ENCODE measurements at places on chromosomes 6 and 20. TPM values are rescaled to one million over a fixed set of nuclear protein-coding genes. Genes with fewer than 3 reads are reported as not detected.

L3MBTL1 gene
- polyA plus RNA-seq: 4.8 TPM

SLC2A10 gene
- polyA plus RNA-seq: 3.7 TPM

FAM50B gene
- polyA plus RNA-seq: 24.8 TPM

HLA-F gene
- 52.1 TPM for polyA plus RNA-seq

NOX3 gene
- not detected for polyA plus RNA-seq

PSORS1C1 gene
- 2.1 TPM for polyA plus RNA-seq

OLIG3 gene
- polyA plus RNA-seq: not detected

ENPP4 gene
- 11.5 TPM for polyA plus RNA-seq

TNFRSF6B gene
- polyA plus RNA-seq: 2.4 TPM

DNA sequence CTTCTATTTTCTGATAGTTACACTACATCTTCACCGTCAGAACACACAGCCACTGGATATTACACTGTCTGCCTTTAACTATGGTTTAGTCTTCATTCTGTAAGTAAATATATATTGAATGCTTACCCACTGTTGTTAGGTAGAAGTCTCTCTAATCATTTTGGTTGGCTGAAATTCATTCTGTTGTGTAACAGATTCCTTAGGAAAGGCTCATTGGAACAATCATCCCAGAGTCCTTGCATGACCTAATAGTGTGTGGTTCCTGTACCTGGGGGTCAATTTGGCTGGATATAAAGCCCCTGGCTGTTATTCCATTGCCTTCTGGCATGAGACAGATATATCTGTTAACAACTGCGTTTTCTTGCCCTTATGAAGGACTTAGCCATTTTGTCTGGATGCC lies 9.9 kb downstream of the BLOC1S5 start:
- no peak for DNase-seq

DNA sequence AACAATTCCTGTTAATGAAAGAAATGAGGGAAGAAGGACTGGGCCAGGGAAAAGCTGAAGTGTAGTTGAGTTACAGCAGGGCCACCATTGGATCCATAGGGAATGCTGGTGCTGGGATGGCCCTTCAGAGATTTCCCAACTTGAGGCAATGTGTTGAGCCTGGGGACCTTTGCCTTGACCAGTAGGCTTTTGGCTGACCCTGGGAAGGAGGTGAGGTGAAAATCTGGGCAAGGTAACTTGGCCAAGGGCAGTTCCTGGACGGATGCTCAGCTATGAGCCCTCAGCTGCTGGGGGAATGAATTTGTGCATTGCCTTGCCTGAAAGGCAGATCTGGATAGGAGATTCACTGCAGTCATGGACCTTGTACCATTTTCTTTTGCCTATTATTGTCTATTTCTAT lies 20.4 kb downstream of the UTRN start:
- no peak for DNase-seq

DNA sequence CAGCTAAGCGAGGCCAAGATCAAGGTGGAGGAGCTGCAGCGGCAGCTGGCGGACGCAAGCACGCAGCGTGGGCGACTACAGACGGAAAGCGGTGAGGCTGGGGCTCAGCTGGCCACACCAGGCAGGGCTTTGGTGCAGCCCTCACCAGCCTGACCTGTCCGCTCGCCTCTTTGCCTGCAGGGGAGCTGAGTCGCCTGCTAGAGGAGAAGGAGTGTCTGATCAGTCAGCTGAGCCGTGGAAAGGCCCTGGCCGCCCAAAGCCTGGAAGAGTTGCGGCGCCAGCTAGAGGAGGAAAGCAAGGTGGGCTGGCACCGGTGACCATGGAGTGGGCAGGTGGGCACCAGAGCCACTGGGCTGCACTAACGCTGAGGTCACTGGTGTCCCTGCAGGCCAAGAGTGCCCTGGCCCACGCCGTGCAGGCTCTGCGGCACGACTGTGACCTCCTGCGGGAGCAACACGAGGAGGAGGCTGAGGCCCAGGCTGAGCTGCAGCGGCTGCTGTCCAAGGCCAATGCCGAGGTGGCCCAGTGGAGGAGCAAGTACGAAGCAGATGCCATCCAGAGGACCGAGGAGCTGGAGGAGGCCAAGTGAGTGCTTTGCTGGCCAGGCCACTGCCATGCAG lies 42.8 kb downstream of the MYH7B start:
- no peak for DNase-seq

- no peak for DNase-seq
These were observed 8.1 kb downstream of the LRFN2 start for GRCh38 chr6:40579101-40579500.

GRCh38 chr6:163955756-163956155 lies 541.2 kb downstream of the QKI start:
- DNase-seq: no peak

DNA sequence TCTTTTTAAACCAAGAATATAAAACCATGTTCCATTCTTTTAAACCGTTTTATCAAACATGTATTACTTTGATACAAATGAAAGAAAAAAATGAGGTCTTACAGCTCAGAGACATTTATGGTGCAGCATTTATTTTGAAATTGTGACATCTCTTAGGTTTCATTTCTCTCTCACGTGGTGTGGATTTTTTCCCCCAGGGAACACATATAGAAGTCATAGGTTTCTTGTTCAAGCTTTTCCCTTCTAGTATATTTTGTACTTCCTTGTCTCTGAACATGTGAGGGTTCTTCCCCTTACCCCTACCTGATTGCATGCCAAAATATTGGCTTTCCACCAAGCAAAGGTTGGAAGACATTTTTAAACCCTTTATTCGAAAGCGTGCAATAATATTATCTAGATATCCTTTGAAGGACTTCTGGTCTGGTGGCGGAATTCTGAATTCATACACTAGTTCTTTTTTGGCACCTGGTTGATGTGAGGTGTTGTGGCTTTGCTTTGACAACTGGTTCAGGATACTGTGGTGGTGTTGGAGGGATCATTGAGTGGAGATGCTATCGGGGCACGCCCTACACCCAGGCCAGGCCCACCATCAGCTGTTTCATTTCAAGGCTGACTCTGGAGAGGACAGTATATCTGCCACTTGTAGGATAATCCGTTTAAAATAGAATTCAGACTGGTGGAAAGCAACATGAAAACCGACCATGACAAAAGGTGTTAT lies 5.6 kb upstream of the FAM50B start:
- DNase-seq: no peak

DNA sequence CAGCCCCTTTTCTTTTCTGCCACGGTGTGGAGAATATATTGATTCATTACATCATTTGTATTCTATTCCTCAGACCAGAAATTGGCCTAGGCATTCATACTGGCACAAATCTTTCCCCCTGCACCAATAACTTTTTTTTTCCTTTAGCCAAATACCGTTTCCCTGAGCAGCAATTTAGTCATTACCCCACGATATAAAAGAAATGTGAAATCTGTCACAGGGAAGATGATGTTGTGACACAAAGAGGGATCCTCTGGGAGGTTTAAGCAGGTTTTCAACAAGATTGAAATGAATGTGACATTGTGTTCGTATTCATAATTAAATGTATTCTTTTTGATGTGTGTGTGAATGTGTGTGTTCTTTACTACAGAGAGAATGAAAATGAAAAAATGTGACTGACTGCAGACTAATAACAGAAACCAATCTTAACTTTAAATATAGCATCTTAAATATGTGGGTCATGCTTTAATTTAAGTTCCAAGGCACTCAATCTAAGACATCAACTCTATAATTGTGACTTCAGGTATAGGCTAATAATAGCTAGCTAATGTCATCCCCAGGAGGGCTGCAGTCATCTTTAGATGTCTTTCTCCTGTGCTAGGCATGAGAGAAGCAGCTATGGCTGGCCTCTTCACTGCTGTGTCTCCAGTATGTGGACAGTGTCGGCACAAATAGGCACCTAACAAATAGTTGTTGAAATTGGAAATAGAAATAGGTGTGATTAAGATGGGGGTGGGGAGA lies 177.7 kb downstream of the BTBD3 start:
- no peak for DNase-seq

- DNase-seq: no peak
These were observed 28.6 kb upstream of the EZR start for GRCh38 chr6:158847786-158848185.

DNA sequence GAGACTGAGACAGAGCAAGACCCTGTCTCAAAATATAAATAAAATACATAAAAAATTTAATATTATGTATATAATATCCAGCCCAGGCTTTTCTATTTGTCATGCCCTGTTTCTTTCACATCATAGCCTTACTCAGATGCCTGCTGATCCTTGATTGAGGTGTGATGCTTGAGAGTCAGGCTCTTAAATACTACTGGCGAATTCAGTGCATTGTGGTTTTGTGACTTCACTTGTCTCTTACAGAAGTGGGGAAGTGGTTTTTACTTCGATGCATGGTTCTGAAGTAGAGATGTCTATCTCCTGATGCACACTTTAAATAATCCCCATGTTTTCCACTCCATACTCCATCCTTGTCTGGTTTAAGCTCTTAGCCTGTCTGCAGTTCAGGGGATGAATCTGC lies 29.1 kb downstream of the ASXL1 start:
- DNase-seq: no peak

- DNase-seq: no peak
These were observed 39.5 kb downstream of the ATP9A start for GRCh38 chr20:51728737-51729136.

DNA sequence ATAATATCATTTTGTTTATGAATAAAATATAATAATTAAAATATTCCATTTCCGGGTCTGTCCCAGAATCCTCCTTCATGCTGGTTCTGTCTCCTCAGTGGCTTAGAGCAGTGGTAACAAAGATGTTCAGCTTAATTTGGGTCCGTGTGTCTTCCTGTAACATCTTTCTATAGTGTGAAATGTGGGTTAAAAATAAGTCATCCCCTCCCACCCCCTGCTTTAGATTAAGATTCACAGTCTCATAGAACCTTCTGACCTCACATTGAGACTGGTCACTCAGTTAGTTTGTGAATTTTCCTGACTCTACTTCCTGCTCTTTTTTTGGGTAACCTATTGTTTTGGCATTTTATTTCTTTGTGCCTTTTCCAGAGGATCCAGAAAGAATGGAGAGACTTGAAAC lies 55.2 kb downstream of the SLX4IP start:
- no peak for DNase-seq

DNA sequence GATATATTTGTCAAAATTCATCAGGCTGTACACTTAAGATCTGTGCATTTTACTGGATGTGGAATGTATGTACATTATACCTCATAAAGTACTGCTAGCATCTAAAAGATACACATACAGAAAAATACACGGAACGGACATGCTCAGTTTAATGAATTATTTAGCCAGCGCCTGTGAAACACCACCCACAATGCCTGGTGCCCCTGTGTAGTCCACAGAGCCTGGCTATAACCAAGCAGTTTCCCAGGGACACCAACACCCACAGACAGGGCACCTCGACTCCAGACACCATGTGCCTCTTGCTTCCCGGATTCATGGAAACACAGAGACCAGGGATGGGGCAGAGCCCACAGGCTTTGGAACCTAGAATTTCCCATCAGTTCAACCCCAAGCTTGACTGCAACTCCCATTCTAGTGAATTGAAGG lies 17.4 kb upstream of the ARMC12 start:
- DNase-seq: no peak

- no peak for DNase-seq
These were observed 101.1 kb downstream of the SMLR1 start for GRCh38 chr6:130928158-130928912.

DNA sequence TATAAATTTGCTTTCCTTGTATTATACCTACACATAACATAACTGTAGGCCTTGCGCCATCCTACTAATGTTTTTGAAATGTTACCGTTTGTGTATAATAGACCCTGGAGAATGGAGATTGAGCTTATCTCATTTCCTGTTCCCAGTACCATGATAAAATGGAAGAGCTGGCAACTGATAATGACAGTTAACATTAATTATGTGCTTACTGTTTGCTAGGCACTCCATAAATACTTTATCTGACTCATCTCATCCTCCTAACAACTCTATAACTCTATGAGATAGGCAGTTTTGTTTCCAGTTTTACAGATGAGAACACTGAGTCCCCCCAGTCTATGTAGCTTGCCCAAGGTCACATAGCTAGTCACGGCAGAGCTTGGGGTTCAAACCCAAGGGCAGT lies 396.7 kb downstream of the SYNE1 start:
- DNase-seq: no peak

GRCh38 chr6:133243723-133244305 lies 2.7 kb downstream of the EYA4 start:
- no peak for DNase-seq

DNA sequence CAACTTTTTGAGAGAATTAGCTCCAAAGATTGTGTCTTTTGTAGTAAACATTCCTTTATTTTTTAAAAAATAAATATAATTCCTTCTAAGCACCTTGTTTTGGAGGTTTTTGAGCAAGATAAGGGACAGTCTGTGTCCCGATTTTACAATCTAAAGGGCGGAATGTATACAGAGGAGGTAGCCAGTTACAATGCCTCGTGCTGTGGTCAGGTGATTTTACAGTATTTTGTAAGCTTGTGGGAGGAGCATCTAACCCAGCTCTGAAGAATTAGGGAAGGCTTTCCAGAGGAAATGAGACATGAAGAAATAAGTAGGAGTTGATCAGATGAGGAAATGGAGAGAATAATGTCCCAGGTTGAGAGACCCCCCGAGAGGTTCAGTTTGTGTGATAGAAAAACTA lies 1.3 kb downstream of the HINT3 start:
- no peak for DNase-seq

GRCh38 chr6:37819802-37820717 lies 533 bp downstream of the ZFAND3 start:
- DNase-seq: peak; percentile 72

GRCh38 chr6:88872962-88873361 lies 90.5 kb downstream of the RNGTT start:
- DNase-seq: no peak
